ENCODE measurements at places on chromosomes 5 and 9.

DNA sequence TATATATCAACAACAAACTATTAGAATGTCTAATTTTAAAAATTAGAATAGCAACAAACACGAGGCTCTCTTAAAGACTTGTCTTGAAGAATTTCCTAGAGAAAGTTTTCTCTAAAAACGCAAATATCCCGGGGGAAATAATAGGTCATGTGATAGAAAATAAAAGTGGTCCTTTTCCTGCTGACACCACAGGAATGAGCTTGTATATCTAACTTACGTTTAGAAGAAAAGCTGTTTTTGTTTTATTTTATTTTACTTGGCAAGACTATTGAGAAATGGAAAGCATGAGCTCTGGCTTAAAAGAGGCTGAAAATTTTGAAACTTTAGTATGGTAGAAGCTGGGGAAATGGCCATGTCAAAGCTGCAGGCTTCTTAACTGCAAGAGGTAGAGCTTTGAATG is 465.0 kb downstream of the AGTPBP1 start:
- DNase-seq = no peak

GRCh38 chr5:39780347-39780746 is 355.6 kb upstream of the DAB2 start:
- DNase-seq = no peak

GRCh38 chr5:97919719-97920118 is 736.7 kb upstream of the RIOK2 start:
- DNase-seq = no peak

DNA sequence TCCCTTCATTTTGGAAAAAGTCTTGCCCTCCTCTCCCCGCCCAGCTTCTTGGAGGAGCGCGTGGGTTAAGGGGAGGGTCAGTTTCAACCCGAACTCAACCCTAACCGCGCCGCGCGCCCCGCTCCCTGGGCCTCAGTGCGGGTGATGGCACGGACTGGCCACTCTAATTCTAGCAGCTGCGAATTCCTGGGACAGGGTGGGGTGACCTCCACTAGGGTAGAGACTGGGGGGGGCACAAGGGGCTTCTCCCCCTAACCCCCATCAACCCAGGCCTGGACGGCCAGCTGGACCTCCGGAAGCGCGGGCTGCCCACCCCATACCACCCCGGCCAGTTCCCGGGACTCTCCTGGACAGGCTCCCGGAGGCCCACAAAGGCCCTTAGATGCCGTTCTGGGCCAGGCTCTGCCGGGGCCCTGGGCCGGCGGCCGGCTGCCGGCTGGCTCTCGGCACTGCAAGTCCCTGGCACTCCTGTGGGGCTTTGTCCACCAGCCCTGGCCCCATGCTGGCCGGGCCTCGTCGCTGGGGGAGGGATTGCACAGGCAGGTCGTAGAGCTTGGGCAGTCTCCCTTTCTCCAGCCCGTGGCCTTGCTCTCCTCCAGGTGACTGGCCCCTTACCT is 7.2 kb upstream of the PSD2 start:
- DNase-seq = no peak

- DNase-seq = no peak
These were observed 32.7 kb downstream of the GAPT start for GRCh38 chr5:58523956-58524355.

DNA sequence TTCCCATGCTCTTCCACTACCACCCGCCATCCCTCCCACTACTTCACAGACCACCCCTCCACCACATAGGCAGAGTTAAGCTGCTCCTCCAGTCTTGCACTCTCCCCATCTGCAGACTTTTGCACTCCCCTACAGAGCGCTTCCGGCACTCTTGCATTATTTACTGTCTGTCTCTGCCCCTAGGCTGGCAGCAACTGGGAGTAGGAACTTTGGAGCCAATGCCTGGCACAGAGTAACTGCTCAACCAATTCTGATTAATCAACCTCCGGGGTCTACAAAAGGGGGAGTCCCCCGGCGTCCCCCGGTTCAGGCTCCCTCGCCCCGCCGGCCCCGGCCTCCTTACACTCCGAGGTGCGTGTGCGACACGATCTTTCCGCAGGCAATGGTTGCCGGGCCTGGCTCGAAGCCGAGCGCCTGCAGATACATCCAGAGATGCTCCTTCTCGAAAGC is 498 bp downstream of the HAUS6 start:
- no peak for DNase-seq

DNA sequence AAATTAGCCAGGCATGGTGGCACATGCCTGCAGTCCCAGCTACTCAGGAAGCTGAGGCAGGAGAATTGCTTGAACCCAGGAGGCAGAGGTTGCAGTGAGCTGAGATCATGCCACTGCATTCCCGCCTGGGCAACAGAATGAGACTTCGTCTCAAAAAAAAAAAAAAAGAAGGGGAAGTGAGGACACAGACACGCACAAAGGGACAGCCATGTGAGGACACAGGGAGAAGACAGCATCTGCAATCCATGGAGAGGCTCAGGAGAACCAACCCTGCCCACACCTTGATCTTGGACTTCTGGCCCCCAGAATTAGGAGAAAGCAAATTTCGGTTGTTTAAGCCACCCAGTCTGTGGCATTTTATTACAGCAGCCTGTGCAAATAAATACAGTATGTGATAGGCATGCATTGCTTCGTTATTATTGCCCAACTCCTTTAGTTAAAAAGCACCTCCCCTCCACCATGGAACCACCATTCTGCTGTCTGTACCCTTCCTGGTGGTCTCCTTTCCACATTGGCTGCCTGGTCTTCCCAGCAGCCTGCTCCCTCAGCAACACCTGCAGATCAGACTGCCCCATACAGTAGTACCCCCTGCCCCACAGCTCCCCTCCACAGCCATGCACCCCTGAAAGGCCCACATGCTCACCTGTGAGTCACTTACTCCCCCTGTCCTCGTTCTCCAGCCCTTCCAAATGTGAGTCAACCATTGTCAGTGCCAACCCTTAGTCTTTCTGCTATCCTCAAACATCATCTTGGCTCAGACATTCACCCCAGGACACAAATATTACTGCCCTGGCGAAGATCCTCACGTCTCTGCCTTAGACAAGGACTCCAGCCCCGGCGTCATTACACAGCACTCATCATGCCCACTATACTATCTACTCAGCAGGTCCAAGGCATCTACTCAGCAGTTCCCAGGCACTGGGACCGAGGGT is 128.8 kb downstream of the ROR2 start:
- no peak for DNase-seq

GRCh38 chr5:23703940-23704855 is 196.8 kb downstream of the PRDM9 start:
- DNase-seq = no peak

DNA sequence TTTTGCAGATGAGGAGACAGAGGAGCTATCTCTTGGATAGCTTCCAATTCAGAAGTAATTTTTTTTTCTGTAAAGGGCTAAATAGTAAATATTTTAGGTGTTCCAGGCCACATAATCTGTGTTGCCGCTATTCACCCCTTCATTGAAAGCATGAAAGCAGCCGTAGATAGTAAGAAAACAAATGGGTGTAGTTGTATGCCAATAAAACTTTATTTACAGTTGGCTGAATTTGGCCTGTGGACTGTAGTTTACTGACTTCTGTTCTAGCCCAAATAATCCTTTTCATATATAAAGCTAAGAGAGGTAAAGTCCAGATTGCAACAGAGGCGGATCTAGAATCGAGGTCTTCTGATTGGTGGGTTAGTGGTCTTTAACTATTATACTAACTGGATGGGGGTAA is 128.9 kb downstream of the SLF1 start:
- no peak for DNase-seq

GRCh38 chr9:38734831-38735230 is 14.9 kb upstream of the FAM240B start:
- DNase-seq = no peak

DNA sequence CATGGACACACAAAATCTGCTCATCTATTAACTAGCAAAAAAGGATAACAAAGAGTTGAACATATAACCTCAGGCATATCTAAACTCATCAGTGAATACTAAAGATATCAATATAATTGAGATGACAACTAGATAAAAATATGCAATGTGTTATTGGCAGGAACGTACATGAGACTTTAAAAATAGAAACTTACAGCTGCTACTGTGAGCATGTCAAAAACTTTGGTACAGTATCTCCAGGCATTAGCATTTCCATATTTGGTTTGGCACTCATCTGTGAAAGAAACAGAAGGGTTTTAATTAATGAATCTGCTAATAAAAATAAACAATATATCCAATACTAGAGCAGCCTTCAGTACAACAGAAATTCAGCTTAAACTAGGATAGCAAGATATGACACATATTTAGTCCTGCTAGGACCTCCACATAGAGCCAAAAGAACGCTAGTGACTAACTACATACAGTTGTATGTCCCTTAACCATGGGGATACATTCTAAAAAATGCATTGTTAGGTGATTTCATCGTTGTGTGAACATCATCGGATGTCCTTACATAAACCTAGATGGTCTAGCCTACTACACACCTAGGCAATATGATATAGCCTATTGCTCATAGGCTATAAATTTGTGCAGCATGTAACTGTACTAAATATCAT is 10.5 kb upstream of the SCAI start:
- DNase-seq = no peak

DNA sequence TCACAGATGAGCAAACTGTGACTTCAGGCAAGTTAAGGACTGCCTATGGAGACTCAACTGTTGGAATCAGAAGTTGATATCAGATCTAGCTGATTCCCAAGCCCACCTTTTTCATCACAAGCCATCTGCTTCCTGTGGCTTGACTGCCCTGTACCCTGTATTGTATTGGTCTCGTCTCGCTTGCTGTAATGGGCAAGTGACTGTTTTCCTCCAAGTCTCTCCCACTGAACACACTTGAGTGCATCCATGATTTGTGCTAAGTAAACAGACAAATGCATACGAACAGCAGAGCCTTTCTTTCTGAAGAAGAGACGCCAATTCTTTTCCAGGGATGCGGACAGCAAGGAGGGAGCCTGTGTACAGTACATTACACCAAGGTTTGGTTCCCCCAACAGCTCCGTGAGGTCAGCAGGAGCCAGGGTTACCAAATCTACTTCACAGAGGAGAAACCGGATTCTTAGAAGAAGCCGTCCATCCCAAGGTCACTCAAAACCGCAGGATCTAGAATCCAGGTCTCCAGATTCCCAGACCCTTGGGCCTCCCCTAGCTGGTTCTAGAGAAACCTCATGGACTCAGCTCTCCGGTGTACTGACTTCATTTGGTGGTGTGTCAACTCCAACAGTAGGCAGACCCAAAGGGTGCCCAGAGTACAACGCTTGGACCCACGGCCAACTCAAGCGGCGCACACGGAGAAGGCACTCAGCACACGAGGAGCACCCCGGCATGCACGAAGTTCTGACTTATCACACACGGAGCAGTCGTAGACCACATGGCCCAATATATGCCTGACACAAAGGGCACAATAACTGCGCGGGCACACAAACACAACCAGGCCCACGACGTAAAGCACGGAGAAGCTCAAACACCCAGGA is 1.1 kb downstream of the BAG1 start:
- no peak for DNase-seq

DNA sequence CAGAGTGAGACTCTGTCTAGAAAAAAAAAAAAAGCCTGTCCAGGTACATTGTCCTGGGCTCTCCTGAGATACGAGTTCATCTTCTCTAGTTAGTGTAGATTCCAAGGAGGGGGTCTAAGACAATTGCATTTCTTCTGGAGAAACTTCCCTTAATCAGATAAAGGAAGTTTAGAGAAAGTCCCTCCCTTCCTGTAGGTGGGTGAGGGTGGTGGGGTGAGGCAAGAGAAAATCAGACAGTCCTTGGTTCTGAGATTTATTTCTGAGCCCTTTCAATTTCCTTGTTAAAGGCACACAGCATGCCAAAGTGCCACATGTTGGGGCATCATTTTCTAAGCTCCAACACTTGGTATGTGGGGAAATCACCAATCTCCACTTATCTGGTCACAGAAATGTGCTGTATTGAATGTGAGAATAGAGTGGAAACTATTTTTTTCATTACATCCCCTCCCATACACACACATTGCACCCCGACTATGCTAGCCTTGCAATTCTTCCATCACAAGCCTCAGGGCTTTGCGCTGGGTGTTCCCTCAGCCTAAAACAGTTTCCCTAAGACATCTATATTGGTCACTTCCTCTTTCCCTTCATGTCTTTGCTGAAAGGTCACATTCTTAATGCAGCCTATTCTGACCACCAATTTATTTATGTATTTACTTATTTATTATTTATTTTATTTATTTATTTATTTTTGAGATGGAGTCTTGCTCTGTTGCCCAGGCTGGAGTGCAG is 5.1 kb upstream of the TUT7 start:
- DNase-seq = no peak

GRCh38 chr9:135705376-135705775 is 3.4 kb downstream of the KCNT1 start:
- no peak for DNase-seq

DNA sequence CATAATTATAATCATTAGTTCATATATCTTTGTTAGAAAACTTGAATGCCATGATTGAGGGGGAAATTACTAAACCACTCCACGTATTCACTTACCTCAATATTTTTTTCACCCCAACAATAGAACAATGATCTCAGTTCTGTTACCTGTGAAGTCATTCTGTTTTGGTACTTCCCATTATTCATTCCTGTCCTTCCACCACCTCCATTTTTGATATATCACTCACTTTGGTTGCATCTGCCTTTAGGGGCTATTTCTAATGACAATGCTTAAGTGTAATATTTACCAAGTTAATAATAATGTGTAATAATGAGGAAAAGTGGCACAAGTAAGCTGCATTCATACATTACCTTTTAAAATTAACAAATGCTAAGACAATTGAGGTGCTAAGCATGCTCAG is 218.4 kb downstream of the SPATA31D1 start:
- no peak for DNase-seq

GRCh38 chr5:43371821-43372220 is 40.4 kb downstream of the CCL28 start:
- no peak for DNase-seq

GRCh38 chr9:69632768-69633167 is 39.4 kb downstream of the APBA1 start:
- no peak for DNase-seq

DNA sequence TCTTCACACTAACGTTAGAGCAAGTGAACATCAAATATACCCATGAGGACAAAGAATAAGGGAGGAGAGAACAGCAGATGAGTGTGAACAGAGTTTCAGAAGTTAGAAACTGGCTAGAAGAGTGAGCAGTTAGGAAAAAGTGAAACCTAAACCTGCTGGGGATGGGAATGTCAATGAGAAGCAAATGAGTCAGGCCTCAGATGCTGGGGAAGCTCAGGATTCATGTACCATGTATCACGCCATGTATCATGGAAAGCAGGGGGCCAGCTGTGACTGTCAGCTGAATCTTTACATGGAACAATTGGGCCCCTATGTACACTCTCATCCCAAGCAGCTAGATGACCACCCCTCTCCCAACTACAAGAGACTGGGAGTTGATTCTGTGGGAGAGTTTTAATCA is 16.2 kb downstream of the GDF9 start:
- DNase-seq = no peak

DNA sequence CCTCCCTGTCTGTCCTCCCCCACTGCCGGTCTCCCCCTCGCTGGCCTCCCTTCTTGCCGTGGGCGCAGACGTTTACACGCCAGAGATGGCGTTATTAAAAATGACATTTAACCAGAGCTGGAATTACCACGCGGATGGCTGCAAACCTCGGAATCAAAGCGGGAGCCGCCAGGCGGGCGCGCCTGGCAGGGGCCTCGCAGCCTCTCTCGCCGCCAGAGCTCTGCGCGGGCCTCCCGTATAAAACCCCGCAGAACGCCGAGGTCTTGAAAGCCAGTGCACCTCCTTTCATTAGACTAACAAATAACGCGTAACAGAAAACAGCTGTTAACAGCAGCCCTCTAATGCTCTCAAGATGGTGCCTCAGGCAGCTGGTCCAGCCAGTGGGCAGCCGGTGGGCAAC is 10.2 kb downstream of the PRRX2 start:
- no peak for DNase-seq

- no peak for DNase-seq
These were observed 302.4 kb downstream of the PDE4D start for GRCh38 chr5:59591162-59591561.

- no peak for DNase-seq
These were observed 9.7 kb downstream of the ORM2 start for GRCh38 chr9:114339130-114339908.
